Endothelial cell (in vitro differentiated cells): ENCODE measurements at places on chromosomes 13 and 19. TPM values are rescaled to one million over a fixed set of nuclear protein-coding genes. Genes with fewer than 3 reads are reported as not detected.

U2AF2 gene
- total RNA-seq = 219 TPM

GTF2F2 gene
- total RNA-seq = 13.6 TPM

ADGRE1 gene
- not detected for total RNA-seq

GPR42 gene
- not detected for total RNA-seq

PRR12 gene
- total RNA-seq = 38.8 TPM

GRCh38 chr13:78046331-78046730 lies 127.7 kb upstream of the EDNRB start:
- no peaks in the 10 kb centered on the region for H3K4me1 ChIP-seq
- H3K4me3 ChIP-seq = no peak overlapping the region
- DNase-seq = no peak
- peaks cover 1% of the 10 kb centered on the region for H3K27me3 ChIP-seq

DNA sequence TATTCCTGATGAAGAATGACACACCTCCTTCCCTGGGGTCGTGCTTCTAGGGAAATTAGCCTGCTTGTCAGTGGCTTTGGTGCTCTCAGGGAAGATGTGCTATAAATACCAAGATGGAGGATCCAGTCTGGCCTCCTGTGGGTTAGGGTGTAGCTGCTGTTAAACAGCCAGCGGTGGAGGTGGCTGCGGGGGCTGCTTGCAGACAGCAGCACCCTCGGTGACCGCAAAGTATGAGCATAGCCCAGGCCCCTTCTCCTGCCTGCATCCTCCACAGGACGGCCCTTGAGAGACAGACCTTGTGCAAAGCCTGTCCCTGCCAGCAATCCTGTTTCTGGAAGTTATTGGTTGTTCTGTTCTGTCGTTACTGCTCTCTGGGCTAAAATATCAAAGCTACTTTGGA lies 11.4 kb downstream of the VSTM2B start:
- H3K36me3 ChIP-seq = no peaks in the 10 kb centered on the region
- DNase-seq = no peak
- no peaks in the 10 kb centered on the region for H3K4me1 ChIP-seq
- H3K4me3 ChIP-seq = no peak overlapping the region

GRCh38 chr13:30375265-30375835 lies 46.9 kb upstream of the UBE2L5 start:
- peaks cover 5% of the 10 kb centered on the region for H3K4me1 ChIP-seq
- DNase-seq = no peak
- no peaks in the 10 kb centered on the region for H3K36me3 ChIP-seq
- H3K27ac ChIP-seq = no peak overlapping the region
- no peak overlapping the region for H3K4me3 ChIP-seq
- peaks cover 12% of the 10 kb centered on the region for H3K27me3 ChIP-seq

DNA sequence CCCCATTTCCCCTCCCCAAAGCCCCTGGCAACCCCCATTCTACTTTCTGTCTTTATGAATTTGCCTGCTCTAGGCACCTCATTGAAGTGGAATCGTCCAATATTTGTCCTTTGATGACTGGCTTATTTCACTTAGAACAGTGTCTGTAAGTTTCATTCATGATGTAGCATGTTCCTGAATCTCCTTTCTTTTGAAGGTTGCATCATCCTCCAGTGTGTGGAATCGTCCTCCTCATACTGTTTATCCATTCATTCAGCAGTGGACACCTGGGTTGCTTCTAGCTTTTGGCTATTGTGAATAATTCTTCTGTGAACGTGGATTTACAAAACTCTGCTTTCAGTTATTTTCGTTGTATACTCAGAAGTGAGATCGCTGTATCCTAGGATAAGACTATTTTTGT lies 161.2 kb upstream of the RNF113B start:
- H3K4me3 ChIP-seq = no peak overlapping the region
- peaks cover 25% of the 10 kb centered on the region for H3K36me3 ChIP-seq
- DNase-seq = no peak
- H3K27ac ChIP-seq = peak overlapping the region; percentile 17

- DNase-seq = no peak
- H3K27ac ChIP-seq = no peak overlapping the region
- peaks cover 13% of the 10 kb centered on the region for H3K36me3 ChIP-seq
- peaks cover 2% of the 10 kb centered on the region for H3K27me3 ChIP-seq
- H3K4me1 ChIP-seq = no peaks in the 10 kb centered on the region
- H3K4me3 ChIP-seq = no peak overlapping the region
Observed at GRCh38 chr13:102838982-102839381, 6.8 kb upstream of the ERCC5 start.

DNA sequence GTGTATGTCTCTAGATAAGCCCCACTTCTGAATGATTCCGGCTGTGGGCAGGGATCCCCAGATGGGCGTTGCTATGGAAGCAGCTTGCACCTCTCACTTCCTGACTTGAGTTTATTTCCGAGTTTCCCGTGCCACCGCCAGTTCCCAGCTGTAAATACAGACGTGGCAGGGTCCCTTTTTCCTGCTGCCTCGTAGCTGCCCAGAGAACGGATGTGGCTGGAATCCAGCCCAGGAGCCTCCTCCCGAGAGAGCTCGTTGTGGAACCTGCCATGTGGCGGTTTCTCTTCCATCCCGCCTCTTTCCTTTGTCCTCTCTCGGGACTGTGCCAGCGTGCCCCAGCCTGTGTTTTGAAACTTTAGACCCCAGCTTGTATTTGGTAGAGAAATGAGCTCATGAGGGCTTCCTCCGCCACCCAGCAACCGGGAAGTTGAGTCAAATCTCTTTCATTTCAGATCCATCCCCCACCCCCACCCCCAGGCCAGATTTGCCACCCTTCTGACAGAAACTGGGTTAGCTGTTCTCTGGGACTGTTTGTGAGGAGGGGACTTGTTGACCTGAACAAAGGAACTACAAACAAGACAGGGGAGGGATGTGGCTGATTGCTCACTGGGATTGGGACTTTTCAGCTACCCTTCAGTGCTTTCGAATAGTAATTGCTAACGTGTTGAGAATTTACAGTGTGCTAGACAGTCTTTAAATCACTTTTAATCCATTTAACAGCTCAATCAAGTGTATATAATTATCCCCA lies 96.6 kb downstream of the SIPA1L3 start:
- peaks cover 7% of the 10 kb centered on the region for H3K27me3 ChIP-seq
- DNase-seq = peak; percentile 78
- H3K4me1 ChIP-seq = peaks cover 30% of the 10 kb centered on the region
- peaks cover 7% of the 10 kb centered on the region for H3K36me3 ChIP-seq
- no peak overlapping the region for H3K27ac ChIP-seq
